ENCODE measurements at places on chromosomes 6 and 20. TPM values are rescaled to one million over a fixed set of nuclear protein-coding genes. Genes with fewer than 3 reads are reported as not detected.

COL9A1 gene
- total RNA-seq = not detected

PAK5 gene
- total RNA-seq = not detected

PRICKLE4 gene
- total RNA-seq = 0.15 TPM

CFAP206 gene
- 0.23 TPM for total RNA-seq

TCP11 gene
- total RNA-seq = not detected

STAU1 gene
- total RNA-seq = 21.8 TPM

ZNF831 gene
- total RNA-seq = not detected

APOM gene
- 1.5 TPM for total RNA-seq

BANF2 gene
- not detected for total RNA-seq

DZANK1 gene
- total RNA-seq = 1.2 TPM

KIAA1755 gene
- 0.59 TPM for total RNA-seq

HACE1 gene
- total RNA-seq = 17.8 TPM

TSBP1 gene
- not detected for total RNA-seq

RSPO3 gene
- total RNA-seq = 26.9 TPM

HLA-DMA gene
- 2.9 TPM for total RNA-seq

CYP21A2 gene
- not detected for total RNA-seq

OVOL2 gene
- not detected for total RNA-seq

NOX3 gene
- not detected for total RNA-seq

RSPO4 gene
- not detected for total RNA-seq

C20orf96 gene
- total RNA-seq = 1.1 TPM

CST3 gene
- 222 TPM for total RNA-seq

MYH7B gene
- total RNA-seq = 0.47 TPM

PPP1R3G gene
- total RNA-seq = 1.3 TPM

COL21A1 gene
- total RNA-seq = 0.53 TPM

C6orf52 gene
- total RNA-seq = 0.38 TPM

SLA2 gene
- total RNA-seq = not detected

RGL2 gene
- 21.9 TPM for total RNA-seq

IPCEF1 gene
- total RNA-seq = not detected

SSTR4 gene
- total RNA-seq = not detected
